ENCODE measurements at places on chromosomes 12 and 14. TPM values are rescaled to one million over a fixed set of nuclear protein-coding genes. Genes with fewer than 3 reads are reported as not detected.

Gene SLC10A1
- not detected for total RNA-seq

Gene DPY19L2
- total RNA-seq = 0.61 TPM

Gene SELPLG
- 221 TPM for total RNA-seq

Gene FAR2
- 12.8 TPM for total RNA-seq

Gene FGD6
- total RNA-seq = 0.57 TPM

Gene CMA1
- not detected for total RNA-seq

Gene TSPAN19
- total RNA-seq = not detected

Gene ADCY6
- total RNA-seq = 0.07 TPM

Gene TEX22
- 3.8 TPM for total RNA-seq

Gene FIGNL2
- 0.25 TPM for total RNA-seq

Gene CATSPERB
- total RNA-seq = 8.0 TPM

Gene CDH24
- 2.6 TPM for total RNA-seq

Gene LPAR5
- total RNA-seq = 6.2 TPM

Gene KRT75
- not detected for total RNA-seq

Gene NELL2
- total RNA-seq = 12.1 TPM

Gene NRIP2
- not detected for total RNA-seq
